ENCODE measurements at places on chromosomes 1 and 21.

DNA sequence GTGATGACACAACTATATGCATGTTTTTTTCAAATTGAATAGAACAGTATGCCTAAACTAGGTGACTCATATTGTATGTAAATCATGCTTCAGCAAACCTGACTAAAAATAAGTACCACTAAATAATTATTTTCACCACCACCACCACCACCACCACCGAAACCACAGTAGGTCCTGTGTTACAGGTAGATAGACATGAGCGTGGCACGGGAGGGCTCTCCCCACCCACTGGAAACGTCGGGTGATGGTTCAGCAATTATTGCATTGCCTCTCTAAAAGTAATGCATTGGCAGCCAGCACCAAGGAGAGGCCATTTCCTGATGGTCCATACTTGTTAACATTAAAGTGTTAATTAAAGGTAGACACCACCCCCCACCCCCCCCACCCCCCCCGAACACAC lies 297.0 kb upstream of the NCAM2 start:
- no peak for DNase-seq

DNA sequence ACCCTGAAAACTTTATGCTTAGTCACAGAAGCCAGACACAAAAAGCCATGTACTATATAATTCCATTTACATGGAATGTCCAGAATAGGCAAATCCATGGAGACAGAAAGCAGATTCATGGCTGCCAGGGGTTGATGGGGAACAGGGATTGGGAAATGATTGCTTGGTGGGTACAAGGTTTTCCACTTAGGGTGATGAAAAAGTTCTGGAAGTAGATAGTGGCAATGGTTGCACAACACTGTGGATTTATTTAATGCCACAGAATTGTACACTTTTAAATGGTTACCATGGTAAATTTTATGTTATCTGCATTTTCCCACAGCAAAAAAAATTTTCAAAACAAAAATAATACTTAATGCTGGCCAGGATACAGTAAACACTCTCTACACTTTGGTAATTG lies 40.6 kb downstream of the ENAH start:
- DNase-seq: no peak

DNA sequence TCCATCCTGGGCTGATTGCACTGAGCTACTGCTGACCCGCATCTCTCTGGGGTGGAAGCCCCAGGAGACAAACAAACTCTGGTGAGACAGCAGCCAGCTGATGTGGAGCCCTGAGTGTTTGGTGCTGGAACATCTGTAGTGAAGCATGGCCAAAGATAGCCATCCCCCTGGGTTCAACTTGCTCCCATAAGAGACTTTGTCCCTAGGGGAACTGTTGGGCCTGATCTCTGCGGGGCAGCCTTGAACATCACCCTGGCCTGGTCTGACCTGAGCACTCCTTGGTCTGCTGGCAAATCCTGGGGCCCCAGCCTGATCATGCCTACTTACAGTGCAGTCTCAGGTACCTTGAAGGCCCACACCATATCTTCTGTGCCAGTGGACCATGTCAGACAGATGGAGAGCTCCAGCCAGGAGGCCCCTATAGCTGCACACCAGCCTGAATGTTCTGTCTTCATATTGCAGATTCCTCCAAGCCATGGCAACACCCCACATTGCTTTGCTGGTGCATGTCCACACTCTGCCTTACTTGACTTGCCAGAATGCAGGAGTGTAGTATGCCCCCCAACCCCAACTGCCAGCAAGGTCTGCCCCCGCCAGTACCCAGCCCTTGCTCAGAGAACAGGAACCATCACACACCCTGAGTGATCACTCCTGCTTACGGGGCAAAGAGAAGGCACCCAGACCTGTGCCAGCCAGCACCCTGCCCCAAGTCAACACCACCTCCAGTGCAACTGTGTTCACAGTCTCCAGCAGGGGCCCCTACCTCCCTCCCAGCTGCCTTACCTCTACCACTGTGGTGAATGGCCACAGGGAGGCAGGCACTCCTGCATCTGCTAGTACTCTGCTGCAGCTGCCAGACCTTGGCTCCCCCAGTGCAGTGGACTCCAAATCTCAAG lies 690.5 kb upstream of the NR5A2 start:
- DNase-seq: no peak

GRCh38 chr1:39969531-39970270 lies 14.8 kb downstream of the MFSD2A start:
- no peak for DNase-seq

DNA sequence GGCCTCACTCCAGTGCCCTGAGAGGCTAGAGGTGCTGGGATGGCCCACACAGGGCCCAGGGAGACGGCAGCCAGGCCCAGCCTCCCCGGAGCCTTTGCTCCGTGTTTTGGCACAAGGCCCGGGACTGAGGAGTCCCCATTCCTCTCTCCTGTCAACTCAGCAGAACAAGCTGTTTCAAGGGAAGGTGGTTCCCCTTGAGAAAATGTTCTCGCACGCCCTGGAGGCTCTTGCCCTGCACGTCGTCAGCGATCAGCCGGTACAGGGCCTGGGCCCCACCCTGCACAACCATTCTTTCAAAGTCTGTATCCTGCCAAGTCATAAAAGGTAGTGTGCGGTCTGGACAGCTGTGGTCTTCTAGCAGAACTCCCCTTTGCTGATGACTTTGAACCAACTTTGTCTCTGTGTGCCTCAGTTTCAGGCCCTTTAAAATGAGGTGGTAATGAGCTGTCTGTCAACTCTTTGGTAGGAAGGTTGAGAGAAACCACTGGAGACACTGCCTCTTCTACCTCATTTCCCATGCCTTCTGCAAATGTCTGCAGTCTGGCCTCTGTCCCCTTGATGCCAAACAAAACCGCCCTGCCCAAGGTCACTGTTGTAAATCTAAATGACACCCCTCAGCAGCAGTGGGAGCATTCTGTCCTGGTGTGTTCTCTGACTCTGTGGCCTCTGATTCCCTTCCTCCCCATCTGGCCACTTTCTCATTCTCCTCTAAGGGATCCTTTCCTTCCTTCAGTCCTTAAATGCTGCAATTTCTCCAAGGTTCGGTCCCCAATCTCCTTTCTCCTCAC lies 138.6 kb upstream of the JUN start:
- peak; percentile 80 for DNase-seq

GRCh38 chr1:119767486-119767885 lies 1.2 kb downstream of the HMGCS2 start:
- DNase-seq: no peak

DNA sequence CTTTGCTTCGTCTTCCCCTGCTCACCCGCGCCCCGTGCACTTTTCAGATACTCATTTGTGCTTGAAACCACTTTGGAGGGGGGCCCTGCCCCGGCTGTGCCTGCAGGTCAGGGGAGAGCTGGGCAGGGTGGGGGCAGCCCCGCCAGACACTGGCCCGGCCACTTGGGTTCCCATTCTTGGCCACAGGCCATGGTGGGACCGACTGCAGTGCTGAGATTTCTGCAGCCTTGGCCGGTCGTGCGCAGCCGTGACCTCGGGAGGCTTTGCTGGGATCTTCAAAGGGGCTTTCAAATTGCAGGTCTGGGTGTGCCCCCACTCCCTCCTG lies 54.5 kb upstream of the TTC34 start:
- no peak for DNase-seq

DNA sequence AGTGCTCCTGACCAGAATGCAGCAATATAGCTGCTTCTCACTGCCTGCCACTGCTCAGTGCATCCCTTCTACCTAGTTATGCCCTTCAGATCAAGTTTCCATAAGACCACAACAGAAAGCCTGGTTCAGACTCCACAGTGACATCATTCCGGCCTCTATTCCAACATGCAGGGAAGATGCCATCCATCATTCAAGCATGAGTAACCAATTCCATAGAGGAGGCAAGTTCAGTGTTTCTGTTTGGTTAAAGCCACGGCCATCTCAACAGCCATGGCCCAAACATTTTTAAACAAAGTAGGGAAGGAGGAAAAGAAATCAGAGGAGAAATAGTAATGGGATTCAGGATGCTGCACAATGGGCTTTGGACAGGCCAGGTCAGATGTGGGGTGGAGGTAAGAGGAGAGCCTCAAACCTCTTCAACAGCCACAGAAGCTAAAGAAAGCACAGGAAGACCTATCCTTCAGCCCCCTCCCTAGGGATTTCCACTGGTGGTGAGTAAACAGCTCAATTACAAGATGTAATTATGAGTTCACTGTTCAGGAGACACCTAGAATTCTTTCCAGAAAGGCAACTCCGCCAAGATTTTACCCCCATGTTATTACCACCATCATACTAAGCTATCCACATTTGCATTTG lies 484.9 kb downstream of the SETD4 start:
- no peak for DNase-seq

DNA sequence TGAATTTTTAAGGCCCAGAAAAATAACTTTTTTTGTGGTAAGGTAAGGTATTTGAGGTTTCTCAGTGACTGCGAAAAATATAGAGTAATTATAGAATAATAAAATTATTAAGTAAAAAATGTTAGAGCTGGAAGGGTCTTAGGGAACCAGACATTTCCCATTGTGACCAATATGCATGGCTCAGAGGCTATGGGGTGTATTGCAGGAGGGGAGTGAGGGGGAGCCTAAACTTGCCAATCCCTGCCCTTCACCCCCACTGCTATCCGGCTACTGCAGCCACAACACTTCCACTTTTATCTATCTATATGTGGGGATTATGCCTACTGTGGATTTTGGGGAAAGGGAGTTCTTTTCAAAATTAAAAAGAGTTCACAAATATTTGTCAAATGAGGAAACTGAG lies 7.6 kb upstream of the GADD45A start:
- no peak for DNase-seq

All from left lung (tissue), 14 donors.